Activated naive CD8-positive, alpha-beta T cell treated with anti-CD3 and anti-CD28 coated beads for 36 hours (primary cell): ENCODE measurements at places on chromosomes 7 and 10. TPM values are rescaled to one million over a fixed set of nuclear protein-coding genes. Genes with fewer than 3 reads are reported as not detected.

MOSPD3 gene
- total RNA-seq = 9.7 TPM

DGKB gene
- total RNA-seq = not detected

PNLIP gene
- not detected for total RNA-seq

SPDYE2B gene
- not detected for total RNA-seq

CADPS2 gene
- not detected for total RNA-seq

ANKRD1 gene
- total RNA-seq = not detected

HOXA3 gene
- total RNA-seq = not detected

FXYD4 gene
- total RNA-seq = not detected

PON1 gene
- total RNA-seq = not detected

NPTX2 gene
- total RNA-seq = not detected

TMEM229A gene
- total RNA-seq = not detected

LMBR1 gene
- 47.5 TPM for total RNA-seq

RGR gene
- total RNA-seq = not detected

SERPINE1 gene
- total RNA-seq = 0.27 TPM

CPSF4 gene
- total RNA-seq = 70.1 TPM

ICA1 gene
- 0.96 TPM for total RNA-seq

TAS2R3 gene
- 0.60 TPM for total RNA-seq

PNLIPRP2 gene
- not detected for total RNA-seq

HOXA2 gene
- total RNA-seq = not detected

SUN3 gene
- total RNA-seq = not detected

EPDR1 gene
- 2.6 TPM for total RNA-seq

LRIT1 gene
- total RNA-seq = not detected

ADRB1 gene
- not detected for total RNA-seq

FAM25C gene
- total RNA-seq = not detected

CLDN4 gene
- total RNA-seq = 0.33 TPM

CPA2 gene
- total RNA-seq = not detected

SVOPL gene
- 0.70 TPM for total RNA-seq

CNPY1 gene
- not detected for total RNA-seq

SLC13A1 gene
- not detected for total RNA-seq

TMEM196 gene
- not detected for total RNA-seq

RADIL gene
- 0.92 TPM for total RNA-seq

BEND7 gene
- not detected for total RNA-seq

EVX1 gene
- total RNA-seq = not detected

ZNF727 gene
- 0.58 TPM for total RNA-seq

CRPPA gene
- total RNA-seq = 1.9 TPM

MBL2 gene
- not detected for total RNA-seq

PCGF6 gene
- total RNA-seq = 19.9 TPM

TSC22D4 gene
- total RNA-seq = 81.4 TPM

RBP3 gene
- not detected for total RNA-seq

IGFBP3 gene
- 0.50 TPM for total RNA-seq

VDAC2 gene
- 266 TPM for total RNA-seq

HK1 gene
- total RNA-seq = 244 TPM

EBF3 gene
- not detected for total RNA-seq

CFAP69 gene
- total RNA-seq = 0.85 TPM

IFIT2 gene
- 37.3 TPM for total RNA-seq

PDE6C gene
- total RNA-seq = not detected

AGR3 gene
- total RNA-seq = not detected

GPR146 gene
- 2.4 TPM for total RNA-seq
